Muscle of back (tissue), 13 donors: ENCODE measurements at places on chromosomes 7 and 10.

DNA sequence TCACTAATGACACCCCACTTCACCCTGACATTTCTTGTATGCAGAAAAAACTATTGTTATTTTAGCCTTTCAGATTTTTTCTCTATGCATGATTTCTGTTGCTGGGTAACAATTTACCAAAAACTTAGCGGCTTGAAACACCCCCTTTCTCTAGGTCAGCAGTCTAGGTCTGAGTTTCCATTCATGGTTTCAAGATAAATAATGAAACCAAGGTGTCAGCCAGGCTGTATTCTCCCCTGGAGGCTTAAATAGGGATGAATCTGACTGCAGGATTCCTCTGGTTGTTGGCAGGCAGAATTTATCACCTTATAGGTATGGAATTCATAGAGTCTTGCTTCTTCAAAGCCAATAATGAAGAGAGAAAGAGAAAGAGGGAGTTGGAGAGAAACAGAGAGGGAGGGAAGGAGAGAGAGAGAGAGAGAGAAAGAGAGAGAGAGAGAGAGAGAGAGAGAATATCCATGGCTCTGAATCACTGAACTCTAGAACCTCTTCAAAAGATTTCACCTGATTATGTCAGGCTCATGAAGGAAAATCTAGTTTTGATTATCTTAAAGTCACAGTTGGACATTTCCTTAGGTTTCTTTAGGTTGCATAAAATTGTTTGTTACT is 1224.6 kb upstream of the LRRTM3 start:
- no peak for DNase-seq

DNA sequence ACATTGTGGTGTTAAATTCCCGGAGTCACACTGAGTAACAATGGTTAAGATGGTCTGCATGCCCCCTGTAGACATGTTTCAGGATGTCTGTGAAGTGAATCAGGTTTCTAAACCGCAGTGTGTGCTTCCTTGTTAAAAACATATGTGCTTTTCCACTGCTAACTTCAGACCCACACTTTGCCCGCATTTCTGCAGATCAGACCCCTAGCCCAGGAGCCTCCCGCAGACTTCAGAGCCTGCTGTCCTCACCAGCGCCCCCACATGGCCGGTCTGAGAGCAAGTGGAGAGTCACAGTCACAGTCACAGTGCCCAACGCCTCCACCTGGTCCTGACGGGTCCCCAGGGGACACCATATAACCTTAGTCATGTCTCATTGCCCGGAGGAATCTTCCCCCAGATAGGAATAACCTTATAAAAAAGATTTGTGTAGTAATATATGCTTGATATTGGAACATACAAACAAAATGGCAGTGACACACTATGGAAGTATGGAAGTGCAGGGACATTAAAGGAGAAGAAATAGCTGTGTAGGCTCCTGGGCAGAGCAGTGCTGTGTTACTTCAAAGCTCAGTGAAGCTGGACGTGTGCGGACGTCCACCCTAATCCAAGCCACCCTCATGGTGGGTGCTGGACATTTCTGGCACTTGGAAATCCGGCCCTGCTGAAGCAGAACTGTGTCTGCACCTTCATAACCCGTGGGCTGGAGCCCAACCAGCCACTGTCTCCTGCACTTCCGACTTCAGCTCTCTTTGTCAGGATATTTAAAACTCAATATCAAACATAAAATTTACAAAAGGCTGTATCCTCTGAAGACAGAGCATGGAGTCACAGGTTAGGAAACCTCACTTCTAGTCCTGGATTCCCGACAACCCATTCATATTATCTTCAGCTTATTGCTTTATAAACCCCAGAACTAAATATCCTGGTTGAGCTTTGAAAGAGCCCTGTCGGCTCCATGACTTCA is 29.0 kb downstream of the GSTO2 start:
- no peak for DNase-seq

GRCh38 chr7:5780801-5781496 is 514 bp downstream of the RNF216 start:
- DNase-seq: peak; percentile 45

- DNase-seq: no peak
These were observed 50.6 kb upstream of the STEAP1B start for GRCh38 chr7:22550514-22551030.

GRCh38 chr10:16964576-16965343 is 147.5 kb upstream of the RSU1 start:
- DNase-seq: no peak

GRCh38 chr10:13887761-13888160 is 301.0 kb downstream of the PRPF18 start:
- DNase-seq: no peak

GRCh38 chr7:135843214-135843613 is 94.6 kb upstream of the FAM180A start:
- DNase-seq: no peak

GRCh38 chr10:122277526-122278136 is 6.5 kb downstream of the BTBD16 start:
- no peak for DNase-seq

DNA sequence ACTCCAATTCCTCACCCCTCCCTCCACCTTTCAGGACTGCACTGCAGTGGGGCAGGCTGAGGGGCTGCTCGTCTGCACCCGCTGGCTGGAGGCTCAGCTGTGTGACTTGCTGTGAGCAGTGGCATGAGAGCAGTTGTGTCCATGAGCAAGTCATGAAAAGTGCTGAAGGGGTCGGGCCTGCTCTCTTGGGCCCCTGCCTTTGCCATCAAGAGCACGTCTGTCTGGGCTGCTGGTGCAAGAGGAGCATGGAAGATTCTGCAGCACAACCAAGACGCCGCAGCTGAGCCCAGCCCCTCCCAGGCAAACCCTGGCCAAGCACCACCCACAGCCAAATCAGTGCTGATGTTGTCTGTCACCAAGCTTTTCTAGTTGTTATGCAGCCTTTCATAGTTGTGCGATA is 284.3 kb downstream of the TCERG1L start:
- no peak for DNase-seq

- no peak for DNase-seq
These were observed 10.5 kb upstream of the GIMAP8 start for GRCh38 chr7:150439967-150440366.

GRCh38 chr10:87622314-87623004 is 37.2 kb upstream of the PAPSS2 start:
- peak; percentile 63 for DNase-seq

GRCh38 chr7:16123117-16123770 is 298.1 kb downstream of the CRPPA start:
- DNase-seq: no peak

DNA sequence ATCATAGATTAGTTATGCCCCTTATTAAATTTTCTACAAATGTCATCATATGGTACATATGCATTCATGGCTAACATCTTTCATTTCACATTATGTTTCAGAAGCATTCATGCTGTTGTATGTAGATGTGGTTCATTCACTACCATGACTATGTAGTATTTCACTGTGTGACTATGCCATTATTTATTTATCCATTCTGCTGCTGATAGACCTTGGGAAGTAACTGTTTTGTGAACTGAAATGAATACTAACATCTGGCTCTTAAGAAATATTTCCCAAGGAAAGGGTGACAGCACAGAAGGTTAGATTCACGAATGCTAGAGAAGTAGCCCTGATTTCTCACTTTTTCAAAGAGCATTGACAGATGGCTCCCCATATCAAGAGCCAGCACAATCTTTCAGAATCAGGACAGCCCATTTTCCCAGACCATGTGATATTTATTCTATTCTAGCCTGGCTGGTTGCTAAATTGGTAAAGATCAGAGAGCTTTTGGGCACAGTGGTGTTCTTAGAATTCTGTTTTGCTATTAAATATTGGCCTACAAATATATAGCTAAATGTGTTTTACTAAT is 157.4 kb downstream of the DYNC1I1 start:
- DNase-seq: no peak

GRCh38 chr10:129385600-129385999 is 81.4 kb upstream of the MGMT start:
- DNase-seq: no peak

DNA sequence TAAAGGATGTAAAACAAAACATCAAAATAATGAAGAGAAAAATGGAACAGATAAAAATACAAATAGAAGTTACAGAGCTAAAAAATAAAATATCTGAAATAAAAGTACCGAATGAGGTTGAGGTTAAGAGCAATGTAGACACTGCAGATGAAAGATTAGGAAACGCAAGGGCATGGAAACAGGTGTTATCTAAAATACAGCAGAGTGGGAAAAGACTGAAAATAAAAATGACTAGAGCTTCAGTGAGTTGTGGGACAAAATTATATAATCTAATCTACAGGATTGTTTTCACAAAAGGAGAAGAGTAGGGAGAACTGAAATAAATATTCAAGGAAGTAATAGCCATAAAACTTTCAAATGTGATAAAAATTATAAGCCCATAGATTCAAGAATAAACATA is 123.8 kb downstream of the PTEN start:
- no peak for DNase-seq

GRCh38 chr10:44389150-44389549 is 4.3 kb upstream of the CXCL12 start:
- DNase-seq: peak; percentile 40

- DNase-seq: no peak
These were observed 7.1 kb downstream of the HEPACAM2 start for GRCh38 chr7:93218997-93219827.

DNA sequence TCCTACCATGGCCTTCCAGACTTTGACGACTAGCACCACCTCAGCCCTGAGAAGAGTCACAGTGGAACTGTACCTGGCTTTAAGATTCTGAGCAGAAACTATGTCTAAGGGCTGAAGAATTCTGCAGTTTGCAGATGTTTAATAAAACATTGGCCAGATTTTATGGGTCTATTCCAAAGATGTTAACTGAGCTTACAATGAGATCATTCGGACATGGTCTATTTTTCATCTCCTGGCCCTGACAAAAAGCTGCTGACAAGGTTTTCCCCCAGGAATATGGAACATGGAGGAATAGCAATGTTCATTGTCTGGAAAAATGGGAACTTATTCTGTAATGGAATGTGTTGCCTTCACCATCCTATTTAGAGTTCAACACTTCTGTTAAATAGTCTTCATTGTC is 66.4 kb downstream of the PTF1A start:
- peak; percentile 12 for DNase-seq

GRCh38 chr10:112553315-112553714 is 106.3 kb downstream of the VTI1A start:
- DNase-seq: no peak
